Renal cortical epithelial cell (primary cell): ENCODE measurements at places on chromosomes 16 and 17.

DNA sequence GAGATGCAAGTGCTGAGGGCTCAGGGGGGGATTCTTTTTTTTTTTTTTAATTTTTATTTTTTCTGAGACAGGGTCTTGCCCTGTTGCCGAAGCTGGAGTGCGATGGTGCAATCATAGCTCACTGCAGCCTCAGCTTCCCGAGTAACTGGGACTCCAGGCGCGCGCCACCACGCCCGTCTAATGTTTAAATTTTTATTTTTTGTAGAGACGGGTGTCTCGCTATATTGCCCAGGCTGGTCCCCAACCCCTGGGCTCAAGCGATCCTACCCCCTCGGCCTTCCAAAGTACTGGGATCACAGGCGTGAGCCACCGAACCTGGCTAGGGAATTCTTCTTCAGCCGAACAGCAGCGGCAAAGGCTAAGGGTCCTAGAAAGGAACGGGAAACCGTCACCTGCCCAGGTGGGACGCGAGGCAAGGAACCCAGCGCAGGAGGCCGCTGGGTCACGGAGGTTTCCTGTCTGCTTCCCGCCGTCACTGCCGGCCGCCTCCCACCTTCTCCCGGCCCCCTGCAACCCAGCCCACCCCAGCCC is 13.3 kb upstream of the OR1F1 start:
- no peak for DNase-seq

DNA sequence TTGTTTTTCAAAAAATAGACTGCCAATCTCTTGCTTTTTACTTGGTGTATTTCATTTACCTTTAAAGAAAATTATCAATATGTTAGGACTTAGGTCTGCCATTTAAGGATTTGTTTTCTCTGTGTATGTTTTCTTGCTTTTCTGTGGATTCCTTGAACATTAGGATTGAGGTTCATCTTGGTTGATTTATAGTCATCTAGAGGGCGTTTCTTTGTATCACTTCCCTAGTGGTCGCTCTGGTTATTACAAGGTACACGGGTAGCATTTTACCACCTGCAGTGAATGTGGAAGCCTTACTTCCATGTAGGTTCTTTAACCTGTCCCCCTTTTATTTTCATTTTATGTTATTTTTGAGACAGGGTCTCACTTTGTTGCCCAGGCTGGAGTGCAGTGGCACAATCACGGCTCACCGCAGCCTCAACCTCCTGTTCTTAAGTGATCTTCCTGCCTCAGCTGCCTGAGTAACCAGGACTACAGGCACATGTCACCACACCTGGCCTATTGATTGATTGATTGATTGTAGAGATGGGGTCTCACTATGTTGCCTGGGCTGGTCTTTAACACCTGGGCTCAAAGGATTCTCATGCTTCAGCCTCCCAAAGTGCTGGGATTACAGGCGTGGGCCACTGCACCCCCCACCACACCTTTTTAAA is 35.2 kb upstream of the CBX4 start:
- DNase-seq: peak; percentile 37

DNA sequence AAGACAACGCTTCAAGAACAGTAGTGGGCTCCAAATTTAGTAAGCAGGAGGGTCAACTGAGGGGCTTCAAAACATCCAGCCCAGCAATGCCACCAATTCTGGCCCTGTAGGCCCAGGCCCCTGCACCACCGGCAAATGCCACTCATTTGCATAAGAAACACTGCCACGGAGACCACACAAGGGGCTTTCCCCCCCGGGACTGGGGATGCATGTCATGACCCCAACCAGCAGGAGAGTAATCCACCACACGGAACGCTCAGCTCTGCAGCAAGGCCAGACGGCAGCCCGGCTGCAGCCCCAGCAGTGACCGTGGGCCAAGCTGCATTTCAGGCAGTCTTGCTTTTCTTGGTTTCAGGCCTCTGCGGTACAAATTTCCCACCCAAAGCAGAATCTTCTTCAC is 14.1 kb downstream of the TMEM11 start:
- DNase-seq: no peak

GRCh38 chr17:7018331-7018964 is 4.4 kb upstream of the BCL6B start:
- no peak for DNase-seq

DNA sequence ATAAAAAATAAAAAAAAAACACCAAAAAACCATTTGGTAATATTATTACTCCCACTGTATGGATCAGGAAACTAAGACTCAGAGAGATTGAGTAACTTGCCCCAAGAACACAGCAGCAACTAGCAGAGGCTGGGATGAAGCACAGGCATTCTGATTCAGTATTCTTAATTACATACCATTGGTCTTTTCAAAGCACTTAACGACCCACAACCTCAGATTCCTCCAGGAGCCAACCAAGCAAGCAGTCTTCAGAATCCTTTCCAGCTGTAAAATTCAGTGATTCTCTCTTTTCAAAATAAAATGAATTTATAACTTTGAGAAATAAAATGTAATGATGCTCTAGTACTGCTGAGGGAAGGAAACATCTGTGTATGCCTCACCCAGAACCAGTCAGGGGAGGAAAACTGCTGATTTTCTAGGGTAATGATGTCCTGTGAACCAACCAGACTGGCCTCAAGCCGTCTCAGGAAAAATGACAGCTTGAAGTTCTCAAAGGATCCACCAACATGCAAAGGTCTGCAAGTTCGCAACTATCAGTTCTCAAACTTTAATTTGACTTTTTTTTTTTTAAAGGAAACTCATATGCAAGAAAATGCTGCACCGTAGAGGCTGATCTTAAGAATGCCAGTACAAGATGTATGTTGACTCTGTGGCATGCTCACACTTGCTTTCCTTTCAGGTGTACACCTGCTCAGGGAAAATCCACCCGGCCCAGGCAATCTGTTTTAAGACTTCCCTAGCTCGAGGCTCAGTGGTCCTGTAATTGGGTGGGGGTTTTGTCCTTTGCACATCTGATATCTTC is 9.0 kb downstream of the CUEDC1 start:
- peak; percentile 70 for DNase-seq

DNA sequence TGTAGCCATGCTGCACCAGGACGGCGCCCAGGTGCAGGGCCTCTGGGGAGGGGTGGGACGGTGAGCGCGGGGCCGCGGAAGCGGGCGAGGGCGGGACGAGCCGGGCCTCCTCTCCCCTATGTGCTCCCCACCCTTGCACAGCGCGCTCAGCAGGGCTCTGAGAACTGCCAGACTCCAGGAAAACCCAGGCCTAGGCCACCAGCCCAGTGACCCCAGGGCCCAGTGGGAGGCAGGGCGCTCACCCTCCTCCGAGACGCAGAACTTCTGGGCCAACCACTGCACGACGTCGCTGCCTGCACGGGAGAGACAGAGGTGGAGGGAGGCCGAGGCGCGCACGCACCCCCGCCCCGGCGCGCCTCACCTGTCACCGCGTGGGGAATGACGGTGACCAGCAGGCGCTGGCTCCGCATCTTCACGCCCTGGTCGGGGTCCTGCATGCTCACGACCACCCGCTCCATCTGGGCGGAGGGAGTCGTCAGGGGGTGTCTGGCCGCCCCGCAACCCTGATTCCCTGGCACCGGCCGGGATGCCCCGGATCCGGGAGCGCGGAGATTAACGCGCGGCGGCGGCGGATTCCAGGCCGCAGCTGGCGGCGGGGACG is 603 bp downstream of the RGS11 start:
- no peak for DNase-seq

- no peak for DNase-seq
Measured at GRCh38 chr17:65985571-65985970, 206.4 kb downstream of the CEP112 start.

GRCh38 chr17:51056813-51057510 is 63.7 kb downstream of the SPAG9 start:
- peak; percentile 89 for DNase-seq
